Left lung (tissue), 14 donors: ENCODE measurements at places on chromosomes 1 and 21. TPM values are rescaled to one million over a fixed set of nuclear protein-coding genes. Genes with fewer than 3 reads are reported as not detected.

Gene PDE9A
- 23.9 TPM for polyA plus RNA-seq

Gene FAM78B
- polyA plus RNA-seq: 0.91 TPM

Gene PGBD5
- 4.8 TPM for polyA plus RNA-seq

GRCh38 chr1:181061487-181061886 is 27.0 kb upstream of the IER5 start:
- no peak for DNase-seq

Gene PROX1
- polyA plus RNA-seq: 10.4 TPM

DNA sequence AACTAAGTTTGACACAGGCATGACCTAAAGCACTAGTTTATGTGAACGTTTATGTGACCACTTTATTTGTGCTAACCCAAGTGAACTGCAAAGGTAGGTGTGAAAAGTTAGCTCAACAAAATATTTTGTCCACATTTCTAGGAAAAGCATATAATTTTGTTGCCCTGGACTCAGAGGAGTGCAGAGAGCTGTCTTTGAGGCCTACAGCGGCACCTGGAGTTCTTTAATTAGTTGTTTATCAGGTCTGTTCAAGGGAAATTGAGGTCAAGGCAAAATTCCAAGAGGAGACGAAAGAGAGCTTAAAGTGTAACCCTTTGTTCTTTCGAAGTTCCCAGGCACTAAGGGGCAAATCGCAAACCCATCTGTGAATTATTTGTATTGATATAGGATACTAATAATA is 1.3 kb downstream of the GIPC2 start:
- DNase-seq: no peak

DNA sequence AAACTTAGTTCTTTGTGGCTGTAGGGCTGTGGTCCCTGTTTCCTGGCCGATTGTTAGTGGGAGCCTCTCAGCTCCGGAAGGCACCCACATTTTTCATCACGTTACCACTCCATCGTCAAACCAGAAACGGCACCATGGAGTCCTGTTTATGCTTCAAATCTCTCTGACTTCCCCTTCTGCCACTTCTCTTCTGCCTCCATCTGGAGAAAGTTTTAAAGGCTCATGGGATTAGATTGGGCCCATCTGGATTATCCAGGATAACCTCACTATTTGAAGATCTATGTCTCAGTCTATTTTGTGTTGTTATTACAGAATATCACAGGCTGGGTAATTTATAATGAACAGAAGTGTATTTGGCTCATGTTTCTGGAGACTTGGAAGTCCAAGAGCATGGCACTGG is 19.3 kb upstream of the IL22RA1 start:
- no peak for DNase-seq

- no peak for DNase-seq
These were observed 9.7 kb upstream of the FMOD start for GRCh38 chr1:203360547-203361185.

Gene HJV
- polyA plus RNA-seq: 0.27 TPM

- no peak for DNase-seq
These were observed 127.9 kb downstream of the PLPP3 start for GRCh38 chr1:56451491-56451890.

GRCh38 chr1:95126846-95127245 is 9.7 kb downstream of the TLCD4 start:
- no peak for DNase-seq

DNA sequence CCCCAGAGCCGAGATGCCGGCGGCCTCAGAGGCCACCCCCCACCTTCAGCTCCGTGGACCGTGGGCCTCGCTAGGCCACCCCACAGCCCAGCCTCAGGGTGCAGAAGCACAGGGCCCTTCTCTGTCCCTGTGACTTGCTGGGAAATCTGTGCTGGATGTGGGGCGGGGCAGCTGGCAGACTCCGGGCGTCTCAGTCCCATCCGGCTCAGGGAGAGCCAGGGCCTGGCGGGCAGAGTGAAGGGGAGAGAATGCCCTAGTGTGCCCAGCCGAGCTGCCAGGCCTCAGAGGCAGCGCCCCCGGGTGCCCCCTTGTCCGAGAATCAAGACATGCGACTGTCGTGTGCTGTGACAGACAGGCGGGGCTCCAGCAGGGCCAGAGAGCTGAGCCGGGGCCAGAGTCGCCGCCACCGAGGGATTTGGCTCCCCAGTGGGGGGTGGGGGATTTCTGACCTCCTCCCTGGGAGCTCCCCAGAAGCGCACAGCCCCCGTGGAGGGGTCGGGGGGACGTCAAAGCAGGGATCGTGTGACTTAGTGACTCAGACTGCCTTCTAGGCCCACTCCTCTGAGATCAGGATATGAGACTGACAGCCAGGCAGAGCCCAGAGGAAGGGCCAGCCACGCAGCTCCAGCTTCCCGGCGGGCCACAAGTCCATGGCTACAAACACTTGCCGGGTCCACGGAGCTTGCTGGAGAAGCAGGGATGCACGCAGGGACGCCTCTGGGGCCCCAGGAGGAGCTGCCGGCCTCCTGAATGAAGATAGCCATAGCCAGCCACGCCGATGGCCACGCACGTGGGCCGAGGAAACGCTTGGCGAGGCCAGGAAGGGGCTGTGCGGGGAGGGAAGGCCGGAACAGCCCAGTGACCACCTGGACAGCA is 11.9 kb downstream of the COL6A1 start:
- DNase-seq: peak; percentile 30

GRCh38 chr1:47872886-47873285 is 124.3 kb downstream of the TRABD2B start:
- no peak for DNase-seq

GRCh38 chr21:39900491-39900890 is 33.3 kb downstream of the PCP4 start:
- DNase-seq: no peak

DNA sequence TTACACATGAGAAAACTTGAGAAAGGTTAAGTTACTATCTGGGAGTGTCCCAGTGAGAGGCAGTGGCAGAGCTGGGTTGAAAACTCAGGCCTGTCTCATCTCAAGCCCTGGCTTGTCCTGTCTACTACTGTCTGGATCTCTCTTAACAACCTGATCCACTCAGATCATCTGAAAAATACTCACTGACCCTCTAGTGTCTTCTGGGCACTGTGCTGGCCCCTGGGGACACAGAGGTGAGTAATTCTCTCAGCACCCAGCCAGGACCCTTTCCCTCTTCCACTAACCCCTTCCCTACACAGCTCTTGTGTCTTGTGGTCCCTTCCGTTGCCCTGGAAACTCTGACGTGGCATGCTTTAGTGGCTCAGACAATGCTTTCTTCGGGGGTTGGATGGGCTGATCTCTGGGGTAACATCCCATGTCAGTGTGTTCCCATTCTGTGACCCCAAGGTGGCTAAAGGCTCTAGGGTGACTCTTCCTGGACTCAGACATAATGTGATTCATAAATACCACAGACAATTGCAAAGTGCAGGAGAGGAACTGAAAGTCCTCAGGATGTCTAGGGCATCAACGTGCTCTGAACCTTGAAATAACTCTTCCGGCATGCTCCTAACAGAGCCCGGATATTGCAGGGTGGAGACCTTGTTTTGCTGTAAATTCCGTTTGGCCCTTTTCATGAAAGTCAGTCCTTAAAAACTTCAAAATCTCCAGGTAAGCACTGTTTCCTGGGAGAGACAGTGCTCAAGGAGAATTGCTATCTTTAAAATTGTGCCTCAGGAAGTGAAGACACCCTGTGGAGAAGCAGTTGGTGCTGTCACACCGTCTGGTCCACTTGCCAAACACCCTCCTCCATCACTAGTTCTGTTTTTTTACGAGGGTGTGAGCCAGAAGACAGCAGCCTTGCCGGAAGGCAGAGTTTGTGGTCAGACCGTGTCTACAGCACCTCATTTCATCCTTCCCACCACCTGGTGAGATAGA is 4.0 kb downstream of the SHISAL2A start:
- no peak for DNase-seq

Gene FALEC
- polyA plus RNA-seq: 1.1 TPM

DNA sequence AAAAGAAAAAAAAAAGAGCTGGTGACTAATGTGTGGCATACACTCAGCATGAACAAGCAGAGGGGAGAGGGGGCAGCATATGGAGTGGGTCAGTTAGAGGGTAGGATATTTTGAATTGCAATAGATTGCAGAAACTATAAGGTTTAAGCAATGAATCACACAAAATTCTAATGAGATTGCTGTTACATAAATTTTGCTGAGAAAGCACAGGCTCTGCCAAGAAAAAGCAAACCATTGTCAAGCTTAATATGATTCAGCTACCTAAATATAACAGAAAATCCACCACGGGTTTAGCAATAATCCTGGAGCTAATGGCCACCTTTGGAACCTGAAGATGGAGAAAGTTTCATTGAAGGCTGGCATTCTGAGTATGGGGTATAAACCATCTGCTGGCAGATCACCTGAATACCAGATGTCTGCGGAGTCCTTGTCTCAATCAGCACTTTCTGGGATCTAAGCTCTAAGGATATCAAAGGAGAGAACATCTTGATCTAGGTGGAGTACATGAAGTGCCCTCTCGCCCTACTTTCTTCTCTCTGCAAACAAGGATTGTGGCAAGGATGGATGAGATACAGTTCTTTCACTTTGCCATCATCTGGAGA is 30.3 kb upstream of the ANGPTL7 start:
- DNase-seq: no peak

- no peak for DNase-seq
These were observed 3.0 kb downstream of the BEST4 start for GRCh38 chr1:44785029-44785380.

Gene FCRL6
- 0.54 TPM for polyA plus RNA-seq

- no peak for DNase-seq
These were observed 70.4 kb upstream of the IPO9 start for GRCh38 chr1:201758499-201759050.

DNA sequence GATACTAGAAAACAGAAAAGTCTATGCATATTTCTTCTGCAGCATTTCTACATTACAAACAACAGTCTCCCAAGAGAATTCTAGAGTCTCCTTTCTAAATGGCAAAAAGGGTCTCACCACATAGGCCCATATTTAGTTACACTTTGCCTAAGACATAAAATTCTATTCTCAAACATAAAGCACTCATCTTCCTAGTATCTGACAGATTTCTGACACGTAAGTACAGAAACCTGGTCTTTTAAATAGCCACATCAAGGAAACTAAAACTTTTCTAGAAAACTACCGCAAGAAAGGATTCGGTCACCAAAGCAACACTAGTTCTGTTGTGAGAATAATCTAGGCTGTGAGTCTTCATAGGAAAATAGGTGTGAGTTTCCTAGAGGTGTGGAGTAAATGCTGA is 33.6 kb upstream of the CTSK start:
- DNase-seq: no peak

Gene LCE1A
- polyA plus RNA-seq: not detected

- DNase-seq: no peak
These were observed 35.5 kb downstream of the MRAP start for GRCh38 chr21:32333953-32334673.

GRCh38 chr1:87961992-87962391 is 633.3 kb downstream of the LMO4 start:
- DNase-seq: no peak

Gene TNFAIP8L2
- 2.6 TPM for polyA plus RNA-seq

Gene FAM72A
- polyA plus RNA-seq: 7.7 TPM

Gene FBXO44
- polyA plus RNA-seq: 17.1 TPM

- no peak for DNase-seq
These were observed 22.8 kb upstream of the RGS1 start for GRCh38 chr1:192552760-192553191.

DNA sequence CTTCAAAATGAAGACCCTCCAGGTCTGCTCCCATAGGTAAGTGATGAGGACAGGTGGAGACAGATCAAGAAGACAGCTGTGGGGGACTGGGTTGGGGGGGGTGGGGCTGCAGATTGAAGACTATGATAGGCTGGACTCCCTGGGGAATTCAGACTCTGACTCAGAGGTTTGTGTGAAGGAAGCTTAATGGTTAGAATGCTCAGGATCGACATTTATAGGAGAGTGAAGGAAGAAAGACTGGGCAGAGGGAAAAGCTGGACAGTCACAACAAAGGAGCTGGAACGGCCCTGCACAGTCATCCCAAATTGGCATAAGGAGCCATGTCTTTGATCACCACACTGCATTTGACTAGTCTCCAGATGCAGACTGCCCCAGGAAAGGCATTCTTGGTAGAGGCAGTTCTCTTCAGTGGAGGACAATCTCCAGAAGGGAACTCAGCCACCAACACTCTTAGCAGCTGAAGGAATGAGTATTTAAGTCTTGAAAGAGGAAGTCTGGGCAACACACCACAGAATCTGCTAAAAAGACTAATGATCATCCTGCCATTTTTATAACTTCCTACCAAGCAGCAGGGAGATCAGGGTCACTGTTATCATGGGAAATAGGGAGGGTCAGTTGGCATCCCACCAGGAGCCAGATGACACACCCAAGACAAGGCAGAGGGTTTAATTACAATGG is 120.0 kb upstream of the ZC3H11B start:
- DNase-seq: no peak

- DNase-seq: no peak
These were observed 11.0 kb downstream of the SSU72 start for GRCh38 chr1:1563688-1564087.

GRCh38 chr1:36384542-36385409 is 948 bp downstream of the STK40 start:
- DNase-seq: peak; percentile 85

DNA sequence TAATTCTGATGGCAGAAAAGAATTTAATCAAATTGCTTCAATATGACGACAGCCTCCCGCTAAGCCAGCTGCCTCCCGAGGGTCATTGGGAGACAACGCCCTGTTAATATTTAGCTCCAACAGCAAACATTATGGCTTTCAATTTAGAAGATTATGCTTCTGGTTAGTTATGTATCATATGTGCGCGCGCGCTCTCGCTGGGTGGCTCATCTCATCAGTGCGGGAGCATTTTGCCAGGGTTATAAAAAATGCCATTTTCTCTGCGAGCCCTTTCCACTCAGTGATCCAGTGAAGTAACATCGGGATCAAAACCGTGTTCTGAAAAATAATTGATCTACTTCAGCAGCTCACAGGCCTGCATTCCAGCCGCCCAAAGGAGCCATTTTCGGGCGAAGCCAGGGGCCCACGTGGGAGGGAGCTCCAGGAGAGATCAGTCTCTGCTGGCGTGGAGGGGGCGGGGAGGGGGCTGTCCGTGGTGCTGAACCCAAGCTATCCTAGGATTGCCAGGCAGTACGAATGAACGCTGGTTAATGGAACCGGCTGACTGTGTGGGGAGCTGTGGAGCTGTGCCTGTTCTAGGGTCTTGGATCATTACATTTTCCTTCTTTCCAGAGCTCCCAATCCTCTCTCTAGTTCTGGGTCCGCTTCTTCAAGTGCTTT is 219.1 kb upstream of the ZC3H12A start:
- DNase-seq: peak; percentile 7

GRCh38 chr21:26715878-26716506 is 129.2 kb downstream of the ADAMTS1 start:
- DNase-seq: no peak

GRCh38 chr1:245804696-245805095 is 649.9 kb downstream of the KIF26B start:
- no peak for DNase-seq

Gene ICOSLG
- polyA plus RNA-seq: 1.8 TPM

DNA sequence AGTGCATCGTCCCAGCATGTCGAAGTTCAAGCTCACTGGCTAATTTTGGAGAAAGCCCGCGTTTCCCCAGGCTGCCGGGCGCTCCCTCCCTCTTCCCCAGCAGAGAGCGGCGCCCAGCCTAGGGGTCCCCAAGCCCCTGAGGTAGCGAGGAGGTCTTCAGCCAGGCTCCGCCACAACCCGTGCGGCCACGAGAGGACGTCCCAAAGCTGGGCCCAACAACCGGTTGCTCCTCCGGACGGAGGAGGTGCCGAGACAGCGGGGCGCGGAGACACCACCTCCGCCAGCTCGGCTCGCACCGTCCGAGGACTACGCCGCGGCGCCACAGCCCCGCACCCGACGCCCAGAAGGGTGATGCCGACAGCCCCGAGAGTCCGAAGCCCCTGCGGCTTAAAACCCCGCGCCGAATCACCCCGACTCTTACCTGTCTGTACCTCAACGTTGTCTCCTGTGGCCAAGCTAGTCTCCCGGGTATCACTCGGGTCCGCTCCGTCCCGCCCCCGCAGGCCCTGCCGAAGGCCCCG is at the start of gene DENND2C:
TSS of gene DENND2C (minus strand) at position 488 of the 521 bp plus-strand sequence. CDS start 44,065 bp downstream, outside the sequence.
- DNase-seq: no peak
